ENCODE measurements at places on chromosomes 4 and X.

DNA sequence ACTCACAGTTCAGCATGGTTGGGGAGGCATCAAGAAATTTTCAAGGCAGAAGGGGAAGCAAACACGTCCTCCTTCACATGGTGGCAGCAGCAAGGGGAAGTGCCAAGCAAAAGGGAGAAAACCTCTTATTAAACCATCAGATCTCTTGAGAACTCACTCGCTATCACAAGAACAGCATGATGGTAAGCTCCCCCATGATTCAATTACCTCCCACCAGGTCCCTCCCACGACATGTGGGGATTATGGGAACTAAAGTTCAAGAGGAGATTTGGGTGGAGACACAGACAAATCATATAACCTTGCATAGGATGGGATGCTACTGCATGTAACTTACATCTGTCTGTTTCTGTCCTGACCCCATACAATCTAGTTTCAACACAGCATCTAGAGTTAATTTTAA is 511.8 kb upstream of the ARX start:
- no peak for DNase-seq

GRCh38 chr4:153075836-153076518 is 128.3 kb upstream of the TRIM2 start:
- no peak for DNase-seq

GRCh38 chr4:128386761-128387599 is 99.4 kb upstream of the PGRMC2 start:
- peak; percentile 72 for DNase-seq

DNA sequence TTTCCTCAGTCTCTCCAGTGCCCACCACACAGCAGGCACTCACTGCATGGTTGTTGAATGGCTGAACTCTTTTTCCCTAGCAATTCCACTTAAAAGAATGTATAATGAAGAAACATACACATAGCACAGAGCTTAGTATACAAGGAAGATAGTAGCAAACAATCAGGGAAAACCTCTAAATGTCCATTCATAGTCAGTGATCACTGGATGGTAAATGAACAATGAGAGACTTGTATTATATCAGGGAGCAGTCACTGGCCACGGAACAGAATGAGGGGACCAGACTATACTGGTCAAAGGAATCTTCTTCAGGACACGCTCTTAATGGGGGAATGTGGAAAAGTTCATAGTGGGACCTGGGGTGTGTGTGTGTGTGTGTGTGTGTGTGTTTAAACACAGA is 43.6 kb upstream of the FAM156A start:
- no peak for DNase-seq

GRCh38 chr4:62210486-62210885 is 1010.4 kb downstream of the ADGRL3 start:
- no peak for DNase-seq

DNA sequence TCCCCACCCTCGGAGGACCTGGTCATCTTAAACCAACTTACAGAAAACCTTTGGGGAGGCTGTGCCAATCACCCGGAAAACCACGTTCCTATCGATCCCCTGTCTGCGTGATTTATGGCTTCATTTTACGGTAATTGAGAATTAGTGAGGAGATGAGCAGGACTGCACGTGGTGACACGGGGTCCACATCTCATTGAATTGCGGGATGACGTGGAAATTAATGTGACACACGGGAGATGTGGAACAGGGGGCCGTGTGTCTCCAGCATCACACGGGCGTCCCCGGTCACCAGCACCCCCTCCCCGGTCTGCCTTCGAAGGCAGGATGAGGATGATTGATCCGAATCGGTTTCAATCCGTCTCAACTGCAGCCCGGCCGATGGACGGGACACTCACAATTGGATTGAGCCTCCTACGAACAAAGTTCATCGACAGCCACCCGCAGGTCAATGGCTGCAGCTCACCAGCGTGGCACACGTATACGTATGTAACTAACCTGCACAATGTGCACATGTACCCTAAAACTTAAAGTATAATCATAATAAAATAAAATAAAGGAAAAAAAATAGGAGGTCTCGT is 160.3 kb downstream of the SHOX start:
- no peak for DNase-seq

DNA sequence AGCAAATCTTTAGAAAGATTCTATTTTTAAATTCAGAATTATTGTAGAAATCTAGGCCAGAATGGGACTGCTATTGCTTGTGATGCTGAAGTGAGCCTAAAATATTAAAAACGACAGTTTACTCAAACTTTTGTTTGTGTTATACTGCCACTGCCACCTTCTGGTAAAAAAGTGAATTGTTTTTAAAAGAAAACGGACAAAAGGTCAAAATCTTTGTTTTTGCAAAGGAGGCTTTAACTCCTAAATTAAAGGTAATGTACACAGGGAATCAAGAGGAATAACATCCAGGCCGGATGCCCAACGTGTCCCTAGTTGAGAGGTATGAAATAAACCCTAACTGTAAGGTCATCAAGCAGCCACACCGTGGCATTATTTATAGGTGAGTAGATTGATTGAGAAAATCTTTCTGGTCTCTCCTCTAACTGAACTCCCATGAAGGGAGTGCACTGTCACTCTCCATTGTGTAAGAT is 338.3 kb upstream of the GALNT7 start:
- peak; percentile 3 for DNase-seq

- DNase-seq: no peak
Observed at GRCh38 chrX:124679199-124679598, 332.8 kb downstream of the SH2D1A start.

- no peak for DNase-seq
Observed at GRCh38 chr4:1177274-1178141, 5.1 kb upstream of the SPON2 start.

DNA sequence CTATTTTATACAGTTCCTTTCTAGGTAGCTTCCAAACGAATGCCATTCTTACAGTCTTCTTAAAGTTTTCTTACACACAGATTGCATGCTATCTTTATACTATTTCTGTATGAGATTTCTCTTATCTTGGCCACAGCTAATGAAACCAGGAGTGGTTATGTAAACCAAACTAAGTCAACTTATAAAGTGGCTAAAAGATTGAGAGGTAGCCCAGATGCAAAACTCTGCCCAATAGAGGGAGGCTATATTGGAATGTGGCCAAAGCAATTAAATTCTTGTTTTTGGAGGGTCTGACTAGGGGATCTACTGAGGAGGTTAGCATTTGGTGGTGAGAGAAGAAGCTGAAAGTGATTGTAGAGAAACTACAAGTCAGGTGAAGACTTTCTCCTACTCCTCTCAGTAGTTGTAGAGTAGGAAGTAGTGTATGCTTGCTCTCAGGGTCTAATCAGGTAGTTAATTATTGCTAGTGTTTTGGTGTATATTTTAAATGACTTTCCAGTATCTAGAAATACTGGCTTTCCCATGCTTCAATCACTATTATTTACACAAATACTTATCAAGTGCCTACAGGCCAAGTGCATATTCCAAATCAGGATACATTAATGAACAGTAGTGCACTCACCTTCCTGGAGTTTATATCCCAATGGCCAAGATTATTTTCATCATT is 104.2 kb upstream of the HPGD start:
- no peak for DNase-seq

DNA sequence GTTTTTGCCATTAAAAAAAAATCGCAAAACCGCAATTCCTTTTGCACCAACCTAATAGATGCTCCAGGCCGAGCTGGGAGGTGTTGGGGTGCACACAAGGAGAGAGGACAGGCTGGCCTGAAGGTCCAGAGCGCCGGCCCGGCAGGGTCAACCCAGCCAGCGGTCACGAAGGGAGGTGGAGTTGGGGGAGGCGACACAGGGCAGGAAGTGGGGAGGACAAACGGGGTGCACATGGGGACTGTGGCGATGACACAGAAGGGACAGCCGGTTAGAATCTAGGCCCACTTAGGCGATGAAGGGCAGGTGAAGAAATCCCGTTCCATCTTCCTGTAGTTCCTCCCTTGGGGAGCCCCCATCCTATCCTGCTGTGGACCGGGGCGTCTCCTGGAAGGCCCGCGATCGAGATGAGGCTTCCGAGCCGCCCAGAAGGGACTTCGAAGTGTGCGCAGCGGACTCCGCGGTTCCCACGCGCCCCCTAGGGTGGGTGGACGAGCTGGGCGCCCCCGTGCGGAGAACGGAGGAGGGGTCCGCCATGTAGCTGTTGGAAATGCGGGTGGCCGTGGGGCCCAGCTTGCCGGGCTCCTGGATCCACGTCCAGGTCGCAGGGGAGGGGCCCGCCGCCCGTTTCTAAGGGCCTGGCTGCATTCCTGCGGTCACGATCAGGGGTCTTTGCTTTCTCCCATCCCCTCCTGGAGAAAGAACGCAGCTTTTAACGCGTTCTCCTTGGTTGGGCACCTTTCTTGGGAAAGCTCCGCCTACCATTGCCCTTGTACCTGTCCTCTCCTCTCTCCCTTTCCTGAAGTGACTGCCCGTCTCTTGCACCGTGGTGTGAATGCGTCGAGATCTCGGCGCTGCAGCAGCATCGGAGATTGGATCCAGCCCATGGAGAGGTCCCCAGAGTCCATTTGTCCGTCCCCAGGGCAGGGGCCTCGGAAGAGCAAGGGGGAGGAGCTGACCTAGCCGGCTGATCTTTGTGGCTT is 17.0 kb upstream of the HPF1 start:
- peak; percentile 13 for DNase-seq

GRCh38 chrX:13938051-13938828 is 91.5 kb downstream of the GEMIN8 start:
- no peak for DNase-seq

- DNase-seq: no peak
Observed at GRCh38 chrX:69607616-69608015, 8.3 kb upstream of the EDA start.

- DNase-seq: peak; percentile 62
Observed at GRCh38 chr4:8220661-8221450, 21.8 kb downstream of the SH3TC1 start.

Measured in suppressor macrophage (primary cell).